ENCODE measurements at places on chromosomes 1 and 21.

DNA sequence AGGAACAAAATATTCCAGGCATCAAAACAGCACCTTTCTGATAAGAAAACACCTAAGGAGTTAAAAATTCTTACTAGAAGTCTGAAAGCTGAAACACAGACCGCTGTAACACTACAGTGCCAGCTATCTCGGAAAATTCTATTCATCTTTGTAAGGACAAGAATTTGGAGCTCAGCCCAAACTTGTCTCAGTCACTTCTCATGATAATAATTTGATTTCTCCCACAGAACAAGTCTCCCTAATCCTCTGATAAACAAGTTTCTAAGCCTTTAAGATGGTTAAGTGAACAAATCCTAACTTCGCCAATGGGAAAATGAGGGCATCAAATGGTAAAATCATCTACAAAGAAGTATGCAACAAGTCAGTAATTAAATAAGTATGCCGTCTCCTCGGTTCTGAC, 59.9 kb downstream of the SIPA1L2 start:
- no peak for DNase-seq

- no peak for DNase-seq
Observed at GRCh38 chr1:177983482-177984135, 13.8 kb upstream of the SEC16B start.

DNA sequence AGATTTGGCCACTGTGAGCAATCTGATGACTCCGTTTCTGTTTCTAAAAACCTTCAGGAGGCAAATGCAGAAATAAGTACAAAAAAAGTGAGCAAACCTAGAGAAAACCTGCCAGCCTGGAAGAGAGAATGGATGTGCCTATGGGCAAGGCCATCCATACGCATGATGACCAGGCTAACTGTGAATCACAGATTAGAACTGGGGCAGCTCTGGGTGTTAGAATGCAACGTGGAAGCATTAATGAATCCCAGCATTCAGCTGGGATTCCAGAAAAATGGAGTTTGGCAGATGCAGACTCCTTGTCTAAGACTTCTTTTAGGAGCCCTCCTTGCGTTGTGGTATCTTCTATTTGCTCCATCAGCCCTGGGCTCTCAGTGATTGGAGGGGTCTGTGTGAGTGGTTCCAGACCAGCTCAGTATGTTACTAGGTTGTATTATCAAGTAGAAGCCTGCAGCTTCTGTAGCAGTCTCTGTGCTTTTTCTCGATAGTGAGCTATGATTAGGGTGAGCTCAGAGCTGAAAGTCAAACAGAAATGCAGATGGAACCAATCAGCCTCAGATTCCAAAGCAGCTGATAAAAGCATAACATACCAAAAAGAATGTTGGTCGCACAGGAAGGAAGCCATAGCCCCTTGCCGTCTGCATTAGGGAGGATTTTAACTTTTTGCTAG, 154.0 kb downstream of the PSMG1 start:
- DNase-seq = no peak

GRCh38 chr1:109089242-109090015, 1.1 kb upstream of the TMEM167B start:
- no peak for DNase-seq

GRCh38 chr1:21278208-21278859, 11.9 kb downstream of the ECE1 start:
- DNase-seq = no peak

GRCh38 chr1:154943649-154944400, 7.3 kb upstream of the PMVK start:
- DNase-seq = no peak

- no peak for DNase-seq
Observed at GRCh38 chr1:52651904-52652303, 18.9 kb downstream of the SHISAL2A start.

- no peak for DNase-seq
Observed at GRCh38 chr1:67540733-67541125, 110.5 kb upstream of the SERBP1 start.

GRCh38 chr1:220902916-220903315, 23.7 kb downstream of the HLX start:
- DNase-seq = no peak
